ENCODE measurements at places on chromosomes 11 and 22.

GRCh38 chr11:119024430-119025098, 6.0 kb downstream of the TRAPPC4 start:
- no peak for DNase-seq

GRCh38 chr11:3838504-3838903, 2.3 kb downstream of the RHOG start:
- no peak for DNase-seq

GRCh38 chr11:111539426-111540113, 950 bp upstream of the LAYN start:
- no peak for DNase-seq

- DNase-seq = no peak
Measured at GRCh38 chr11:10326012-10326964, 21.4 kb downstream of the ADM start.

DNA sequence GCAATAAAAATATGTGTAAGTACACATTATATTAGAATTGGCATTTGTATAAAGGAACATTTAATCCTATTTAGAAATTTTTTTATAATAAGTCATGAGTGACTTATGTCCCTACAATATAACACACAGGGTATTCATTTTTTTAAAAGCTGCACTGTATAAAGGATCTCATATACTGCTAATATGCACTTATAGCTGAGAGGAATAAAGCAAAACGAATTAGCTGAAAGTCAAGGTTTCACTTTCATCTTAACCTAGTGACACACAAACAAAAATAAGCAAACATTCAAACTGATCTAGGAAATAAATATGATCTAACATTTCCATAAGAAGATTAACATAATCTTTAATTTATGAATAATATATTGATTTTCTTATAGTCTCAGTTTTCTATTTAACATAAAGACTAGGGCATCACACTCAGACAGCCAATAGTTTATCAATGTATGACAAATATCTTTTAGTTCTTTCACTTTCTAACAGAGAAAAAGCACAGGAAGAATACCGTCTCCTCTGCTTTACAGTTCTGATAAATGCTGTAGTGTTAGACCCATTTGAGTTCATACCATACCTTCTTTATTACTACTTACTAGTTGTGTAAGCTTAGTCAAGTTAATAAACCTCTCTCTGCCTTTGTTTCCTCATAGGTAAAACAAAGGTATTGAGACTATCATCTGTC, 42.9 kb downstream of the DCDC1 start:
- no peak for DNase-seq

DNA sequence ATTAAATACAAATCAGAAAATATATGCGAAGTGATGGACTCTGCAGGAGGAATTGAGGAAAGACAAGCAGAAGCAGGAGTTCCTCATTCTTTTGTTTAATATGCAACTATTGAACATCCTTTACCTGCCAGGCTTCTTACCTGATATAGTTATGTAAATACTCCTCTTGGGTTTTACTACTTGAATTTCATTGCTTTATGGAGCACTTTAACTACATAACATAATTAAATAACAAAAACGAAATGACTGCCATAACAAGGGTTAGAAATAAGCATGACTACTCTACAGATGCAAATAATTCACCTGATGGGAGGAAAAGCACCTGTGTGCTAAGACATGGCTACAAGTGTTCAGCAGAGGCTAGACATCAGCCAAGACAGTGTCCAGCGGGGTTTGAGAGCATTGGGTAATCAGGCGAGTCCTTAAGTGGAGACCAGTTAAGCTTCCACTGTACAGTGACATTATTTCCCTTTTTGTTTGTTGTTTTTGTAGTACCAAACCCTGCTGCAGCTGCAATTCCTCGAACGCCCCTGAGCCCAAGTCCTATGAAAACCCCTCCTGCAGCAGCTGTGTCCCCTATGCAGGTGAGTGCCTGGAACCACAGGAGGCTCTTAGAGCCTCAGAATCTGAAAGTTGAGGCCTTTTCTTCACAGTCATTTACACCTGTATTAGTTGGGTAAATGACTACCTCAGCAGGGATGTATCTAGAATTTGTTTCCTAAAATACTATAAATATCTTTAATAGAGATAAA, 67.4 kb downstream of the SPECC1L start:
- DNase-seq = no peak

- DNase-seq = peak; percentile 85
Measured at GRCh38 chr11:74739546-74740270, 8.5 kb upstream of the CHRDL2 start.

DNA sequence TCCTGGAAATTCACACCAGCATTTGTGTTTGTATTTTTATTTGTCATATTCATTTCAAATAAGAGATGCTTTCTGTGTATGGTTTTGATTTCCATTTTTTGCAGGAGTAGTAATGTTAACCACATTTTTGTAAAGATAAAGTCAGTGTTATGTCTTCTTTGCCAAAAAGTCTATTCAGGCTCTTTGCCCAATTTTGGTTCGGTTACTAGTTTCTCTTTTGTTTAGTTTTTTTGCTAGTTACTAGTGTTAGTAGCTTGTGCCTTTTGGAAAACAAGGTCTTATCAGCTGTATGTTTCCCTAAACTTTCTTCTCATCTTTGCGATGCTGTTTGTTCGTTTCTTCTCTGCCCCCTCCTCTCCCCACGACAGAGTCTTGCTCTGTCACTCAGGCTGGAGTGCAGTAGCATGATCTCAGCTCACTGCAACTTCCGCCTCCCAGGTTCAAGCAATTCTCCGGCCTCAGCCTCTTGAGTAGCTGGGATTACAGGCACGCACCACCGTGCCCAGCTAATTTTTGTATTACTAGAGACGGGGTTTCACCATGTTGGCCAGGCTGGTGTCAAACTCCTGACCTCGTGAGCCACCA, 112.3 kb upstream of the GRK3 start:
- no peak for DNase-seq

DNA sequence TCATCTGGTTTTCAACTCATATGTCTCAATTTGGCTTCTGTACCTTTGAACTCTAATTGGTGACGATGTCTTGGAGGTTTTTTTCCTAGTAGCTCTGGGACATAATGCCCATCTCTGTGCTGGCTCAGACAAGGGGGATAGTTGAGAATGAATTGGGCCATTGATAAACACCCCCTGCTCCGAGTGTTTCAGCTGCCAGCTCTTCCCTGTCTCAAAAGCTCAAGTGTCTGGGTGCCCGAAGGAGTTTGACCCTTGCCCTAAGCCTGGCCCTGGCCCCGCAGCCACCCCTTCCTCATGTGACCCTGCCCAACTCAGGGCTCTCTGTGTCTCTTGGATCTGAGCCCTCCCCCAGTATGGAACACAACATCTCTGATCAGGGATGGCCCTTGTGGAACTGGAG, 3.0 kb downstream of the INSC start:
- no peak for DNase-seq

DNA sequence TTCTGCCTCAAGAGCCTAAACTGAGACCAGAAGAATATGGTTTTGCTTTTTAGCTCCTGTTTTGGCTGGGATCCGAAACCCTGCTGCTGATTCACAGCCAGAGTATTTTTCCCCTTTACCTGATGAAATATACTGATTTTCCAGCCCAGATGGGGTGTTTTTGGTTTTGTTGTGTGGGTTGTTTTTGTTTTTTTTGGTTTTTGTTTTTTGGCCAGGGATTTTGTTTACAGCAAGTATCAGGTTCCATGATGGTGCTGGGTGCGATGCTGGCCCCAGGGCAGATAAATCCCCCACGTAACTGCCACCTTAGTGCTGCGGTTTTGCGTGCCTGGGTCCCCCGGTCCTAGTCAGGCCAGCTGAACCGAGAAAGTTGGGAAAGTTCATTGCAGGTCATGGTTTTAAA, 103.7 kb downstream of the ZBTB16 start:
- peak; percentile 55 for DNase-seq
